ENCODE measurements at places on chromosomes 3 and 15.

- DNase-seq: no peak
Observed at GRCh38 chr3:160005004-160005403, 16.4 kb downstream of the IL12A start.

- DNase-seq: no peak
Observed at GRCh38 chr15:39672666-39673065, 91.8 kb downstream of the THBS1 start.

- DNase-seq: no peak
Observed at GRCh38 chr15:27043770-27044169, 72.8 kb downstream of the GABRG3 start.

DNA sequence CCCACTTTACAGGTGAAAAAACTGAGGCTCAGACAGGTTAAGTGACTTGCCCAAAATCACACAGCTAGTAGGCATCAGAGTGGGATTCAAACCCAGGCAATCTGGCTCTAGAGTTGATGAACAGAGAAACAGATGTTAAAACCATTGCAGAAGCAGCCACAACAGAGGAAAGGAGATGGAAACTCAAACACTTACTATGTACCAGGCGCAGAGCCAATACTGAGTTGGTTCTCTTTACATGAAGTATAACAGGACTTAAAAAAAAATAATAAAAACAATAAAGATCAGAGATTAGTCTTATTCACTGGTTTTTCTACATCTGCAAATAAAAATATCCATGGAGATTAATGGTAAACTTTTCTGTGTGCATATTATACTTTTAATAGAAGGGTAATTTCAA lies 84.9 kb upstream of the SPATA12 start:
- no peak for DNase-seq

DNA sequence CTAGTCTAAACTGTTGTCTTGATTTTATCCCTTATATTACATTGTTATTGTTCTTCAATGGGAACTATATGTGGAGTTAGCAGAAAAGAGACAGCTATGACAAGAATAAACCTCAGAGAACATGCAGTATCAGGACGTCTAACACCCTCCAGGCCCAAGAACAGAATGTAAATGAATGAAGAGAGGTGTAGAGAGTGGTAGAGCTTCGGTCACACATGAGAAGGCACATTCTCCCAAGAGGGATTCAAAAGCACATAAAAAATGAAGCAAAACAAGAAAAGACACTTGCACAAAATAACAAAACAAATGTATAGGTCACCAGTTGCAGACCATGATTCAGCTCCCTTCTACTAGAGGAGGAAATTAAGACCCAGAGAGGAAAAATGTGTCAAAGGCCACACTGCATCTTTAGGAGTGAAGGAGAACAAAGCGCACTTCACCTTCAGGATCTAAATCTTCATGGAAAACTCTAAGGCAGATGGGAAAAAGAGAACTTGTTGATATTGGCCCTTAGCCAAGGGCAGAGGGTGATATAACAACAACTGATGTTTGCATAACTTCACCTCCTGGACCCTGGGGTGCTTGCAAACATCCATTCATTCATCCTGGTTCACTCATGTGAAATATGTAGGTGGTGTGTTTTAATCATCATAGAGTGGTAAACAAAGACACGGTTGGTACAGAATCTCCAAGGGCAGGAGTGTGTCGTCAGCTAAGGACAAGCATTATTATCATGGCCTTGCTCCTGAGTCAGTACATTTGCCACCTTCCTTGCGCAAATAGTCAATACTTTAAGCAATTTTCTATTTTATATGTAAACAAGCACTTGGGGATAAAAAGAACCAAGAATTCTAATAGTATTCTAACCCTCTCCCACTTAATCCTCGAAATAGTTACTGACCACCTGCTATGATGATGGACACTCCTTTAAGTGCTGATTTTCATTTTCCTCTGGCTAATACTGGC lies 8.8 kb downstream of the NEK10 start:
- DNase-seq: peak; percentile 12

- no peak for DNase-seq
Observed at GRCh38 chr3:67201026-67201425, 202.9 kb downstream of the KBTBD8 start.

GRCh38 chr15:99485992-99486370 lies 79.8 kb upstream of the MEF2A start:
- DNase-seq: no peak

DNA sequence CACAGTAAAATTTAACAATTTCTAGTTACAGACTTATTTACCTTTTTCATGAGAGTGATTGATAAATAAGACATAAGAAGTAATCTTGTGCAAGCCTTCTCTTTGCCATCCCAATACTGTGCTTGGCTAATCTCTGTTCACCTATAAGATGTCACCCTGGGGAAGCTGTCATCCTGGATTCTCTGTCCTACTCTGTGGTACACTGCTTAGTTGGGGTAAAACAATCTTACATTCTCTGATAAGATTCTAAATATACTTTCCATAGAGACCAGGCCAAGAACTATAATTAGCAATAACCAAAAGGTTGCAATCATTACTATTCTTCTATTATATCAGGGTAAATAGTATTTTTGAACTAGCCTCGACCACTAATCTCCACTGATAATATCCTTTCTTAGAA lies 1218.3 kb upstream of the CADM2 start:
- no peak for DNase-seq

DNA sequence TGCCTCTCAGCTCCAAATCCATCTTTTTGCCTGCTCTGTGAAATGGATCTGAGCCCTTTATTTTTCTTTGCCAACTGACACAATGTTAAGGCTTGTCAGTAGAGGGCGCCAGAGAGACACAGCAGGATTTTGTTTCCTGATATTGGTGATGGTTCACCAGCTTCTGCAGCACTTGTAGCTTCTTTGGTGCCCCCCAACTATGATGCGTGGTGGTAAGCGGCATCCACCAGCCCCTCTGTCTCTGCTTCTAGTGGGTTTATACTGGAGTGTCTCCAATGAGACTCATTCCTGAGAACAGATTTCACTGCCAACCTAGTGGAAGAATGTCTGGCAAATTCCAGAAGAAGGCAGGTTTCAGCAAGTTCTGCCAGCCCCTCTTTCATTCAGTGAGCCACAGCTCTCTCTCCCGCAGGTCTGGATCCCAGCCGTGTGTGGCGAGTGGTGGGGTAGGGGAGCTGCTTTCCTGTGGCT lies 471.9 kb upstream of the FRG2C start:
- DNase-seq: peak; percentile 23

DNA sequence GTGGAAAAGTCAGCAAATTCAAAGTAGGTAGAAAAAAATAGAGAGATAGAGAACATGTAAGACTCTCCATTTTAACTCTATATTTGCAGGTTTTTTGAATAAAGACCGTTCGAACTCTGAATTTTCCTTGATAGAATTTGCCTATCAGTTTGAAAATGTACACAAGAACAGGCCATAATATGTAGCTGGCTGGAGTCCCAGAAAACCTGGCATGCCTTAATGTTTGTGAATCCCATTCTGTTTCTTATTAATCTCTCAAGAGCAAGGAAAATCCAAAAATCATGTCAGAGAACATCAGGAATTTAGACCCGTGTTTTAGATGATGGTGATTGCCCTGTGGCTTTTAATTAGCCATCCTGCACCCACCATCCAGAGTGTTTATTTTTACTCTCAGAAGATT lies 7.2 kb upstream of the CFAP161 start:
- DNase-seq: no peak

DNA sequence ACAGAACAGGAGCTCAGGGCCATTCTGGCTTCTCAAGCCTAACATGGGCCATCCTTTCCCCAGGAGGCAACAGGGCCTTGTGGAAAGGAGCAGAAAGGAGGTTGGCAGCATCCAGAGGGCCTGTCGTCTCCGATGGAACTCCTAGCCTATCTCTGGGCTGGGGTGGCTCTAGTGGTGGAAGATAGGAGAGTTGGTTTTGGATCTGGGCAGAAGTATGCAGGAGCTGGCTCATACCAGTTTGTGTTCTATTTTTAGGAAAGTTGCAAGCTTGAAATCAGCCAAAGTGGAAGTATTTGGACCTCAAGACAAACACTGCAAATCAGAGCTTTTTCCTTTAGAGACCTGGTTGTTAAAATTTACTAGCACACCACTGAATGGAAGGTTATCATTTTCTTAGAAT lies 35.4 kb upstream of the XCR1 start:
- DNase-seq: no peak

GRCh38 chr3:63467392-63467791 lies 185.1 kb upstream of the SNTN start:
- no peak for DNase-seq

DNA sequence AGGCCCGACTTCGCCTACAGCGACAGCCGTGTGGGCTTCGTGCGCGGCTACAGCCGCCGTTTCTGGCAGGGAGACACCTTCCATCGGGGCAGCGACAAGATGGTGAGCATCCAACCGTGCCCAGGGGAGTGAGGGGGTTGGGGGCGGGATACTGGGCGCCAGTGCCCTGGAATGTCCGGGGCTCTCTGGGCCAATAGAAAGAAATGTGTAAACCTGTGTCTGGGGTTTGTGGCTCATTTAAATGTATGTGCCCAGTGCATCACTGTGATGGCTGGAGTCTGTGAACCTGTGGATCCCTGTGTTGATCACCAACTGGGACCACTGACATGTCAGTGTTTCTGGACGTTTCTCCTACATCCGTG lies 423 bp downstream of the CHAC1 start:
- no peak for DNase-seq

DNA sequence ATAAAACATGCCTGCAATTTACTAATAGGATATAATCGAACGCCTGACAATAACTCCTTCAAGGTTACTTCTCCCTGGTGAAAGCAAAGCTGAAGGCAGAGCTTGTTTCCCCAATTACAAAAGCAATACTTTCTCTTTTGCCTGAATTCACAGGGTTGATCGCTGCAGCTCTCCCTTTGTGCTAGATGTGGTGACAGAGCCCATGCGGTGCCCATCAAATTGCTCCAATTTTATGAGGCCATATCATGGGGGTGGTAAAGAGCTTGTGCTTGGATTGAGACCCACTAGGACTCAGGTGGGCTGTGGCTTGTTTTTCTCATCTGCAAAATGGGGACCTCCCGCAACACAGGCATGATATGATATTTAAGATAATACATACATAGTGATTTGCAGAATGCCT lies 143.4 kb downstream of the GREM1 start:
- DNase-seq: no peak

Data from A172 (cell line).